ENCODE measurements at places on chromosomes 6 and 20.

- no peak for DNase-seq
Observed at GRCh38 chr6:97293198-97293696, 10.2 kb upstream of the MMS22L start.

DNA sequence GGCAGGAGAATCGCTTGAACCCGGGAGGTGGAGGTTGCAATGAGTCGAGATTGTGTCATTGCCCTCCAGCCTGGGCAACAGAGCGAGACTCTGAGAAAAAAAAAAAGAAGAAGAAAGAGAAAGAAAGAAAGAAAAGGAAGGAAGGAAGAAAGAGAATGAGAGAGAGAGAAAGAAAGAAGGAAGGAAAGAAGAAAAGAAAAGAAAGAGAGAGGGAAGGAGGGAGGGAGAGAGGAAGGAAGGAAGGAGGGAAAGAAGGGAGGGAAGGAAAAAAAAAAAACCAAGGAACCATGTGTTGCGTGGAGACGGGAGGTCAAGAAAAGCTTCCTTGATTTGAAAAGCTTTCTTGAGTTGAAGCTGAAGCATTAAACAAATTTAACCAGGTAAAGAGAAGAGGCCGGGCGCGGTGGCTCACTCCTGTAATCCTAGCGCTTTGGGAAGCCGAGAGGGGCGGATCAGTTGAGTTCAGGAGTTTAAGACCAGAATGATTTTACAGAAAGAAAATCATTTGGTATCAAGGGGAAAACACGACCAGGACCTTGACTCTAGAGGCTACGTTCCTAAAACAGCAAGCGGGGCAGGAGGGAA is 90.5 kb upstream of the PRSS16 start:
- DNase-seq, result no peak

- no peak for DNase-seq
Observed at GRCh38 chr6:12490904-12491571, 200.9 kb downstream of the EDN1 start.

DNA sequence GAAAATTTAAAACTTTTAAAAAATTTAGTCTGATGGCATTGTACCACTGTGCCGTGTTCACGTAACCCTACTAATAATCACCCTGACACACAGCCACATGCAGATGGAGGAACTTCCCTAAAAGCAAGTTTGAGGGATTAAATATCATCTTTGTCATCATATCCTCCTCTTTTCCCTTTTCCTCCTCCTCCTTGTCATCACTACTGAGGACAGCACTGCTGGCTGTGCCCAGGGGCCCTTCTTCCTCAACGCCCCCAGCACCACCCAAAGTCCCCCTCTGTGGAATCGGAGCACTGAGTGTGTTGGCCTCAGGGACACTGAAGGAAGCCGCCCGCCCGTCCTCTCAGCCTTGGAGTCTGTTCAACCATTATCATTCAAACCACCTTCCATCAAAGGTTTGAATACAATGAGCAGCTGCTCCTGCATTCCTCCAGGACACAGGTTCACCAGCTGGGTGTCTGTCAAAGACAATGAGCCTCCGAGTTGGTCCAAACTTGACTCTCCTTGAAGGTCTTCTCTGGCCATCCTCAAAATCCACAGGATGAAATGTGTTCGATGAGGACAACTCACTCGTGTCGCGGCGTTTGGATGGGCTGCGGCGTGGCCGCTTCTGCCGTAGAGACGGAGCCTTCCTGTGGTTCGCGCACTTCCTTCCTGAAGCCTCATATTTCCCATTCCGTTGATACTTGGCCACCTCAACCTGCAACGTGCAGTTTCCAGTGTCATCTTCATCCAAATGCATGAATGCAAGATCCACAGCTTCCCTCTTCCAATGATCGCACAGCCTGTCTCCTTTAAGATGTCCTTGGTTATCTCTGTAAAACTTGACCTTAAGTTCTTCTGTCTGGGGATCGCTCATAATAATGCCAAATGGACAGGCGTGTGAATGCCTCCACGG is 23.3 kb downstream of the NQO2 start:
- DNase-seq, result peak; percentile 31

- peak; percentile 76 for DNase-seq
Observed at GRCh38 chr6:44245912-44246662, 814 bp upstream of the HSP90AB1 start.

- no peak for DNase-seq
Observed at GRCh38 chr6:149755300-149756260, 6.0 kb downstream of the PCMT1 start.

DNA sequence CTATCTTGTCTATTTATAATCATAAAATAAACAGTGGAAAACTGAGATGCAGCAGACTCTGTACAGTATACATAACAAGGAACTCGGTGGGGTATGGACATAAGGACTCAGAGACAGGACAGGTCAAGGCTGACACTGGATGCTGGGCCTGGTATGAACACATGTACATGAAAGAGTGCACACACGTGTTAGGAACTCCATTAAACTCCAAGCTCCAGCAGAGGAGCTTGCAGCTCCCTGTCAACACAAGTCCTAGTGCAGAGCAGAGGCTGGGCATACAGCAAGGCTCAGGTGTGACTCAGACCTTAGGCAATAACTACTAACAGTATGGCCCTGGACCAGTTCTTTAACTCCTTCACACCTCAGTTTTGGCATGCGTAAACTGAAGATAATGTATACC is 17.1 kb downstream of the NAPB start:
- DNase-seq, result no peak

GRCh38 chr20:15674253-15675060 is 898.8 kb downstream of the KIF16B start:
- no peak for DNase-seq

- no peak for DNase-seq
Observed at GRCh38 chr6:129981598-129981997, 36.8 kb upstream of the L3MBTL3 start.
